Stimulated activated CD4-positive, alpha-beta T cell treated with anti-CD3 and anti-CD28 coated beads, Interleukin-1b, Interleukin-23, amount 100 ng/mL, for 1 hour (primary cell): ENCODE measurements at places on chromosomes 7 and 10.

- no peak for DNase-seq
Observed at GRCh38 chr10:79287973-79288723, 59.1 kb upstream of the PPIF start.

DNA sequence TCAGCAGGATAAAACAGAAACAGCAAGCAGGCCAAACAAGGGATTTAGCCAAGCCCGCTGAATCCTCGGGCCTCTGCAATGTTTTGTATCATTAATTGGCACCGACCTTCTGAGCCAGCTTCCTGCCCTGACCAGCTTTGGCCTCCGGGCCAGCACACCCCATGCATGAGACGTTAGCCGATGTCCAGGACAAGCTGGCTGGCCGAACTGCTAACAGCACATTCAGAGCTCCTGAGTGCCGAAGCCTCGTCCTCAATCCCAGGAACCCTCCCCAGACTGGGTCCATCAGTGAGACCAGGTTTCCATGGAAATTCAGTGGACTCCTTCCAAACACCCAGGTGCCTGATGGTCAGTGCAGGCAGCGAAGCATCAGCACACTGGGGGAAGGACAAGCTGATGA, 134.3 kb upstream of the PFKP start:
- DNase-seq, result no peak

- DNase-seq, result no peak
Observed at GRCh38 chr10:108454224-108454623, 1289.7 kb upstream of the SORCS1 start.

DNA sequence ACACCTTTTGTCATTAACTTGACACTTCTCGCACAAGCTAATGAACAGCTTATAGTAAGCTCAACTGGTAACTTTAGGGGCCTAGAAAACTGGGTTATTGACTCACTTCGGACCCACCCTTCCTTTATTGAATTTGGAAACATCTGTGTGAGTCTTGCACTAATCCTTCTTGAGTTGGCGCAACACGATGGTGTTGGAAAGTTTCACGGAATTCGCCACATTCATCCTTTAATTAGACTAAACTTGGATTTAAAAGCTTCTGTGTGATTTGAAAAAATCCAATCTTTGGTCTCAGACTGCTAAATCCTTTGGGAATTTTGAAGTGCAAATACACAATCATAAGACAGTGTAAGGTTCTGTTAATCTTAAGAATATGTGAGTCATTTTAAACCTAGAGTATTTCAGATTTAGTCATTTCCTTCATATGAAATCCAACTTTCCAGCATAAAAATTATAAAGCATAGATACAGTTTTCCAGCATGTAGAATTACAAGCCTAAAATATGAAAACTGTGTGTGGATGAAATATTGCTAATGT, 15.1 kb downstream of the FZD8 start:
- no peak for DNase-seq

DNA sequence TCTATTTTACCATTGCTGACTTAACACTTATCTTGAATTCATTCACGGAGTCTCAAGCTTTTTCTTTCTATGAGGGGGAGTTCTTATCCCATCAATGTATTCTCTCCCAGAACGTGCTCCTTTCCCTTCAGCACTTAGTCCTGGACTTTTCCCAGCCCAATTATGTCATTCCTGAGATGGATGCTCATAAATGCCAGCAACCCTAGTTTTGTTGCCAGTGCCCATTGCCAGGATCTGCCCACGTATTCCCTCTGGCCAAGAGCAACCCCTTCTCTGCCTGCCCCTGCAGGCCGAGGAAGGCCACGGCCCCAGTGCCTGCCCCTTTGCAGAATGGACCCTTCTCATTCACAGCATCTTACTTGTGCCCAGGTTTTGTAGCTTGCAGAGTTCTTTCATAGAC, 67.4 kb upstream of the PPP1R3C start:
- DNase-seq, result no peak

DNA sequence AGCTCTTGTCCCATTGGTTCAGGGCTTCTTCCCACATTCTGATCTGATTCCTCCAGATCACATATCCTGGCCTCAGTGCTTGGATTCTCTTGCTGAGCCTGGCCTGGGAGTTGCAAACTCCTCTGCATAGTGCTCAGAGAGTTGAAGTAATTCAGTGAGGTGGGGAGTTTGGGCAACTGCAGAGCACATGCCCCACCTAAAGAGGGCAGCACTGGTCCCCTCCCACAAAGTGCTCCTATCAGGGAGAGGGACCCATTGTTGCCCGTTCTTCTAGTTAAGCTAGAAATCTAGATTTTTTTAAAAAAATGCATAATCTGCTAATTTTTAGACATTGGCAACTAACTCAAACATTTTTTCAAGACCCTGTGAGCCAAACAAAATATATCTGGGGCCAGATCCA, 45.1 kb downstream of the CHN2 start:
- DNase-seq, result no peak

DNA sequence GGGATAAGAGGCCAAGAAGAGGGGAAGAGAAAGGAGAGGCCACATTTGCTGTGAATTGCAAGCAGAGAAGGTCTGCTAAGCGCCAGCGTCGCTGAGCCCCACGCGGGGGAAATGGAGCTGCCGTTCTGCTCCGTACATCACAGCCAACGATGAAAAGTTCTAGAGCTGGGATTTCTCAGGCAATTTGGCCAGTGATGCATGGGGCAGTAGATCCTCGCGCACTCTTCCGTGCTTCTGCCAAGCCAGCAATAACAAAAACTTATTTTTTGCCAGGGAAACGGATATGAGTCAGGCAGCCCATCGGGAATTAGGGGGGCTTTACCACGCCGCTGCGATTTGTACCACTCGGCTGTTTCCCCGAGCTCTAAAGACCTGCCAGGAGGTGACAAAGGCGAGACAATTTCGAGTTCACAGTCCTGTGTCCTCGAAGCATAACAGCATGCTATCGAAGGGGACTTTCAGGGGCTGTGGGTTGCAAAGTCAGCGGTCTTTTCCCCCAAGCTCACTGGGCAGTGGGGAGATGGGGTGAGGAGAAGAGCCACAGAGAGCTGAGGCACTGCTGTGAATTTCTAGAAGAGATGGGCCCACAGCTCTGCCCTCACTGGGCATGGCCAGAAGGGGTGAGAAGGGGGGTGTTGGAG, 30.0 kb upstream of the SLF2 start:
- DNase-seq, result no peak

- DNase-seq, result no peak
Observed at GRCh38 chr10:52351914-52352330, 37.8 kb downstream of the DKK1 start.

GRCh38 chr10:87608756-87609155, 50.9 kb upstream of the PAPSS2 start:
- DNase-seq, result no peak

DNA sequence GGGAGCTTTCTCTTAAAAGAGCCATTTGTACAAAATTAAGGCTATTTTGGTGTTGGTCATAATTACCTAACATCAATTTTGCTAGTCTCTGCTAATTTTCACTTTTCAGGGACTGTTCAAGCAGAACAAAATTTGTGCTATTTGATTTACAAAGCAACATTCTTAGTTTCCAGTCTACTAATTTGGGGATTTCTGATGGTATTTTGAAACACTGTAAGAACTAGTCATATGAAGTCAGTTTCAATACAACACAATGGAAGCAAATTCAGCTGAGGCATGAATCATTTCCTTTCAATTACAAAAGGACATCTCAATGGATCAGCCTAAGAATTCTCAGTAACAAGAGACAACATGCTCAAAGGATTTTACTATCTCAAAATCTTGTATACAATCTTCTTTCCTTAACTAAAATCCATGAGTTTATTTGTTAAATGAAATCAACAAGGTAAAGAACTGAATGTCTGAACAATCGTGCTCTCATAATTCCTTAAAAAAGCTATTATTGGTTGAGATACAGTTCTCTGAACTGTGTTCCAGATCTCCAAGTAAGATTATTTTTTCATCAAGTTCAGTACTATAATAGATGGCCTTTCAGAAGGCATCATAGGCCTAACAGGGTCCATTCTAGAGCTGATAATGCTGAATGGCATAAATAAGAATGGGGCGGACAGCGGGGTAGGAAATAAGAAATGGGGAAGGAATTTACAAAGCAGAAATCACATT, 144.6 kb downstream of the NRCAM start:
- no peak for DNase-seq

GRCh38 chr7:6161463-6162330, 110.7 kb downstream of the CYTH3 start:
- no peak for DNase-seq

DNA sequence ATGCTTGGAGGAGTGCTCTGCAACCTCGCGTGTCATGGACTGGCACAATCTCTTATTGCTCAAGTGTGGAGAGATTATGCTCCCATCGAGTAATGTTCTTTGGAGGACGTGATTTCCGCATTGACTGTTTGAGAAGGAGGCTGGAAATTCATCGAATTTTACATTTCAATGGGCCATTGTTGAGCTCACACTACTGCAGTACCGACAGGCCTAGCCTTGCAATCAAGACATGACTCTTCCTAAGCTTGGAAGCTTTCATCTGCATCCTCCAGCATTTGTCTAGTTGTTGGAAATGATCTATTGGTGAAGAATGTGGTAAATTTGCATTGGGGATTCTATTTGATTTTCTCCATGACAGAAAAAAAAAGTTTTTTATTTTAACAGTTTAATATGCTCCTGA, 156.8 kb downstream of the FZD1 start:
- no peak for DNase-seq

- no peak for DNase-seq
Observed at GRCh38 chr7:74481458-74482196, 27.9 kb downstream of the GTF2IRD1 start.

DNA sequence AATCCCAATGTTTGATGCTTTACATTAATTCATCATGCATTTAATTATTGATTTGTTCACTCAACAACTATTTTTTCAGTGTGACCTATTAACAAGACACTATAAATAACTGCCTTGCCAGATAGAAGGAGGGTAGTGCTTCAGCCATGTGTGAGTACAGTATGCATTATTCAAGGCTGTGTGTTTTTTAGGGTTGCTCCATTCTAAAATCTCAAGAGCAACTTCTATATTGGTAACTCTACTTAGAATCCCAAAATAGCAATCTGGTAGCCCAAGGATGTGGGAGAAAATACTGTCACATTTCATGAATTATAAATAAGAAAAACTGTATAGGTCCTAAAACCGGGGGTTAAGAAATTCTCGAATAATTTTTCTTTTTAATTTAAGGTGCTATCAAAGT, 69.9 kb downstream of the ENO4 start:
- no peak for DNase-seq

DNA sequence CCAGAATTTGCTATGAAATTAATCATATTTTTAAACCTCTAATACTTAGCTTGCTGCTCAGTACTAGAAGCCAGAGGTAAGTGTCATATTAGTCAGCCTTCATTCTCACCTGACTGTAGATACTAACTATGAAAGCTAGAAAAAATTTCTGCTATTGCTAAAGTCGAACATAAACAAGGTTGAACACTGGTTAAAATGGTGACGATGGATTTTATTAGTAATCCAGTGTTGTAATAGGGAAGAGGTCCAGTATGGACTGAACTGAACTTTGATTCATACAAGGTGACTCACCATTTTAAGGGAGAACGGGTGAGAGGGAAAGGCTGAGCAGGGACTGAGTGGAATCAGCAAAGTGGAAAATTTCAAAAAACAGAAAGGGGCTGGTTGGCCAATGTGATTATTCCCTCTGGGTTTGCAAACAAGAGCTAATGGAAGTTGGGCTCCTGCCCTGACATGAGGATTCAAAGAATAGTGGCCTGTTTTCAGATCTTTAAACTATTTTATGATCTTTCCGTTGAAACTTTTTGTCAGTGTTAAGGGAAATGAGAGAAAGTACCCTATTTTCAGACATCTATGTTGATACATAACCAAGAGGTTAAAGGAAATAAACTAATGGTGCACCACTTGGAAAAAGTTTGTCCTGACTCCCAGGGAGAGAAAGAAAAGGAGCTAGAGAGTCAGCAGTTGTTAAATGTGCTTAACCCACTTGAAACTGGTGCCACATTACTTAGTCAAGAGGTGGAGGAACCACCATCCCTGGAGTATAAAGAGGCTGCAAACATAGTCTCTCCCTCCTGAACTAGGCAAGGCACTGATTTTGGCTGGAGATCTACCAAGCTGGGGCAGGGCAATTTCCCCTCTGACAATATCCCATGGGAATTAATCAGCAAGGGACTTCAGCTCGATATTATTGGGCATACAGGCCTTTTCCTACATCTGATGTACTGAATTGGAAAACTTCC, 15.3 kb upstream of the AKR1C1 start:
- DNase-seq, result no peak

DNA sequence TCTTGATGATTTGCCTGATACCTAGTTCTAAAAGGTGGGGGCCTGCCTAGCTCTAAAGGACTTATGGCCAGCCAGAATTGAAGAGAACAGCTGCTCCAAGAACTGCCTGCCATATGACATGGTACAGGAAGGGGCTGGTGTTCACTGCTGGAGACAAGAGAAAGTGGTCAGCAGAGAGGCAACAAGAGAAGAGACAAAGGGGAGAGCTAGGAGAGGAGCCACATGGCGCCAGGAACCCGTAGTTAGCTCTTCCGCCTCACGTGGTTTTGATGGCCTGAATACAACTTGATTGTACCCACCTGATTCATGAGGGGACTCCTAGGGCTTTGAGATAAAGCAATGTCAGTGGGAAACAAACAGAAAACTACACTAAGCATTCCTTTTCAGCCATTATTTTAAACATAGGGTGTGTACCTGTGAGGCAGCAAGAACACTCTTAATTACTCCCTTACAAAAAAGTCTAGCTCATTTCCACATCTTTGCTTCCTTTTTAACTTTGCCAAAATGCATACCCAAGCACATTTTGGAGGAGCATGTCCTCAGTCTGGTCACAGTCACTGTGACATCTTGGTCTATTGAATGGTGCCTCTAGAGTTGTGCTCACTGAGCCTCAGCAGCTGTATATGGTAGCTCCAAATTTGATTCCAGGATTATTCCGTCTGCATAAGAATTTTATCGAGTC, 71.6 kb downstream of the CCDC71L start:
- DNase-seq, result no peak

DNA sequence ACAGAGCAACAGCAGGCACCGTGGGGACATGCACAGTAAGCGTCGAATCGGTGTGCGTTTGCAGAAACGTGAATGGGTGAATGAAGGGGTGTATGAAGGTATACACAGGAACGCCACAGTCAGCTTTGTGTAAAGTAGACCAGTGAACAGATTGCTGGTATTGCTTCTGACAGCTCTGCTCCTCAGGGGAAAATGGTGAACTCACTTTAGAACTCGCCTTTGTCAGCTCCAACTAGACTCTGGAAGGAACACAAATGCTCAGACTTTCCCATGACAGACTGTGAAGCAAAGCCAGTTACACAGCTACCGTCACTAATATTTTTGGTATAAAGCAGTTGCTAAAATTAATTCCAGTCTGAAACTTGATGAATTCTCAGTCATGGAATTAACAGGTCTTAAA, 78.9 kb downstream of the CUX1 start:
- DNase-seq, result no peak

DNA sequence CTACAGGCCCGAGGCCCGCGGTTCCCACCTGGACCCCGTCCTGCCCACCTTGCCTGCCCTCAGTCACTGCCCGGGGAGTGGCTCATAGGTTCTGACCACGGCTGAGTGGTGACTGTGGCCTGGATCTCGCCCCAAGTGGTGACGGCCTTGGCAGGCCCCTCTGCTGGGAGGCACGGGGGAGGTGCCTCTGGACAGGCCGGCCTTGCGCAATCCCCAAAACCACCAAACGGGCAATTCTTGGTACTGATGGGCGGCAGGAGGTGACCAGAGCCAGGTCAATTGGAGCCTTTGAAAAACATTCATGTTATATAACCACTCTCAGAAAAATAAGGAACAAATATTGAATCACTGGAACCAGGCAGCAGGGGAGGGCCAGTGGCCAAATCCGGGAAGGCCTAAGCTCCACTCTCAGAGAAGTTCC, 83.4 kb downstream of the PRKAG2 start:
- no peak for DNase-seq
